Activated naive CD4-positive, alpha-beta T cell (primary cell): ENCODE measurements at places on chromosomes 2 and 18.

GRCh38 chr18:59149007-59149406 lies 9.3 kb downstream of the SEC11C start:
- DNase-seq = no peak

GRCh38 chr18:49371786-49372185 lies 88.7 kb downstream of the DYM start:
- DNase-seq = no peak

DNA sequence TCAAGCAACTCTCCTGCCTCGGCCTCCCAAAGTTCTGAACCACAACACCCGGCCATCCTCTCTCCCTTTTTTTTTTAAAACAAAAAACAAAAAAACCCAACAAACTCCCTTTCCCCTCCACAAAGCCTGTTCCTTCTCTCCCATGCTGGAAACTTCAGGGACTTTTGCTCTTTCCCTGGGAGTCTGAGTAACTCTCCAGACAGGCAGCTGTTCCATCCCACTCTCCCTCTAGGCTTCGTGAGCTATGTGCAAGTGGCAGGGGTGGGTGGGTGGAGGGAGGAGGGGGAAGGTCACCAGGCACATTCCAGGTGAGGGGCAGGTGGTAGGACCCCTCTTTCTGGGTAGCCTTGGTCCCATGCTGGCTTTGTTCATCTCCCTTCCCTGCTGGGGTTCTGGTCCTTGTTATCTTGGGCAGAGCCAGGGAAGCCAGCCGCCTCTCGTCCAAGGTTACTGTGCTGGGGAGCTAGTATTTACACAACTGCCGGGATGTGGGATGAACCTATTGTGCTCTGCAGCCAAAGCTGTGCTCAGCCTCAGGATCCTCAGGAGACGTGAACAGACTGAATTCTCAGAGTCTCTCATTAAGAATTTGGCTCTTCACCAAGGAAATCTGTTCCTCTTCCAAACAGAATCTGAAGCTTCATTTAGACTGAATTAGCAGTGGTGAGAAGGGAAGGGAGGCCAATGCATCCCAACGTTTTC lies 106.9 kb downstream of the LIPG start:
- DNase-seq = no peak

- no peak for DNase-seq
Measured at GRCh38 chr2:11405599-11406266, 60.2 kb downstream of the E2F6 start.

DNA sequence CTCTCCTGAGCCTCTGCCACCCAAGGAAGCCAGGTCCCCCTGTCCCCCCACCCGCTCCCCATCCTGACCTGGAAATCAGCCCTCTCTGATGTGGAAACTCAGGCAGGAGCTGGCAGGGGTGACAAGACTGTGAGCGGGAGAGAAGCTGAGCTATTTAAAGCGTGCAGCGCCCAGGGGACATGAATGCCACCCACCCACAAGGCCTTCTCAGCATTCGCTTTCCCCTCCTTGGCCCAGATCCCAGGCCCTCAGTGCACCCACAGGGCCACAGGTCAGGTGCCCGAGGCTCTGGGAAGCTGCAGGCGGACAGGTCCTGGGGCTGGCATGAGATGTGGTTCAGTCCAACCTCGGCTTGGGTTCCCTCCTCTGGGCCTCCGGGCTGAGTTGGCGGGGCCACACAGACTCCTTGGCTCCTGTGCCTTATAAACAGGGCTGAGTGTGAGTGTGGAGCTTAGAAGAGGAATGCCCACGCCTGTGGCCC lies 168.3 kb downstream of the SMAD7 start:
- no peak for DNase-seq

DNA sequence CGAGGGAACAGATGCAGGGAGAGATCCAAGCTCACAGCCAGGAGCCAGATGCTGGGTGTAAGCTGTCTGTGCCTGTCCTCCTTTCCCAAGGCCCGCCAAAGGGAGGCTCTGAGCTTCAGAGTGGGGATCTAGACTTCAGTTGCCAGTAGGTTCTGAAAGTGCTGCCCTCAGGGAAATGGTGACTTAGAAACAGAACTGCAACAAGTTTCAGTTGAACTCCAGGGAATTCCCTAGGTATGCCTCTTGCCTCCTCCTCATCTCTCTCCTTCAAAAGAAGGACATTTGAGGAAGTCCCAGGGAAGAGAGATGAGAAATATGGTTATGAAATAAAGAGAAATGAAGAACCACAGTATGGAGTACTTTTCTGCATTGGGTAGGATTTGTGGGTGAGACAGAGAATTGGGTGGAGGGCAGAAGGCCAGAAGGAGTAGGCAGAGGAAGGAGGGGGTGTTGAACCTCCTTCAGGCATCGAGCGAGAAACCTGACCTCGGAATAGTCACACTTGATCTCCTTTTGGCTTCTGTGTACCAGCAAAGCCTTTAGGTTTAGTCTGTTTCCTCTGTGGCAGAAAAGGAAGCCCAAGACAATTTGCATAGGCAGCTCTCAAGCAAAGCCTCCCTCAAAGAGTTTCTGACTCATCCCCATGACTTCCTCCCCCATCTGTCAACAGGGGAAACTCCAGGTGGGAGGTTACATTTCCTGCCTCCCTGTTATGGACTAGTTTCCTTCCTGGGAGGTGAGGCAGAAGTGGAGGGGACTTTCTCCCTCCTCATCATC lies 45.7 kb downstream of the QPCT start:
- DNase-seq = no peak

GRCh38 chr2:200810252-200810997 lies 1.3 kb upstream of the BZW1 start:
- DNase-seq = no peak

DNA sequence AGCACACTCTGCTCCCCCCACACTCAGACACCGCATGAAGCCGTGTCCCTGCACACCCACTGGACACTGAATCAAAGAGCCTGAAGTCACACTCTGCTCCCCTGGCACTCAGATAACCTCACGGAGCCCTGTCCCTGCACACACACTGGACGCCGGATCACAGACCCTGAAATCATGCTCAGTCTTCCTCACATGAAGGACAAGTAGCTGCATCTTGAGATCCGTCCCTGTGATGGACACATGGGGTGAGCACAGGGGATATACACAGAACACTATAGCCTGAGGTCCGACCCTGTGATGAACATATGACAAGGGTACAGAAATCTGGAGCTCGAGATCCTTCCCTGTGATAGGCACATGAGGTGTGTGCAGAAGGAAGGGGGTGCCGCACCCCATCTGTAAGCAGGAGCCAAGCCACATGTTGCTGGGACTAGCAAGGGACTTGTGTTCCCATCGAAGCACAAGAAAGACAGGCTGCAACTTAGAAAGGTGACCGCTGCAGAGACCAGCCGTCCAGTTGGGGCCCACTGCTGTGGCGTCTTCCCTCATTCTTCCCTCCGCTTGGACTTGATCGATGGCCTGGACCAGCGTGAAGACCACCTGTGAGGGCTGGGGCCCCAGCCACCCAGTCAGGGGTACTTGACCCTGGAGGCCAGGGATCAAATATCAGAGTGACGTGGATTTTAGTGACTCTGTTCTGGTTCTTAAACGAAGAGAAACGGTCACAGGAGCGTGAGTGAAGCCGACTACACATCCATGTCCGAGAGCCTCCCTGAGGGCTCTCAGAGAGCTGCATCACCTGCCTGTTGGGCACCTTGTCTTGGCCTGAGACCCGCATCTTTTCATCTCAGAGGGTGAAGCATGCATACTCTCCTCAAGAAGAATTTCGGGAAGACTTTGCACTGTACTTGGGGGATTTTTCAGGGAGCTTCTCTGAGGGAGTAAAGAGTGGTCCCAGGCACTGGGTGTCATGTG lies 391.7 kb upstream of the SALL3 start:
- no peak for DNase-seq

DNA sequence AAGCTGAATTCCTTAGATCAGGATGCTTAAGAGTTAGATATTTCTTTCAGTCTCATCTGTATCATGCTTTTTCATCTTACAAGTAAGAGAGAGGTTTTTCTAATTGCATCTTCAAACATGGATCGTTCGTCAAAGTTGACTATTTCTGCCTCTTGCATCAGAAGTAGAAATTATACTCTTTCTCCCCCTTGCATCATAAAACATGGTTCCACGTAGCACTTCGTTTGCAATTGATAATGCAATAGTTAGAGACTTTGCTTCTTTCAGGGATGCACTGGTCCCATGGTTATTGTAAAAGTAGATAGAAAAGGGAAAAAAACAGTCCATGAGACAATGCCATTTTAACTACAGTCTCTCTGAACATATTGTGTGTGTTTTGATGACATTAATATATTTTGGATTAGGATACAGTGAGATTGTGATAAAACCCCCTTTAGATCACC lies 75.1 kb upstream of the PARD3B start:
- DNase-seq = no peak

GRCh38 chr18:7338846-7339245 lies 108.0 kb downstream of the LRRC30 start:
- no peak for DNase-seq

DNA sequence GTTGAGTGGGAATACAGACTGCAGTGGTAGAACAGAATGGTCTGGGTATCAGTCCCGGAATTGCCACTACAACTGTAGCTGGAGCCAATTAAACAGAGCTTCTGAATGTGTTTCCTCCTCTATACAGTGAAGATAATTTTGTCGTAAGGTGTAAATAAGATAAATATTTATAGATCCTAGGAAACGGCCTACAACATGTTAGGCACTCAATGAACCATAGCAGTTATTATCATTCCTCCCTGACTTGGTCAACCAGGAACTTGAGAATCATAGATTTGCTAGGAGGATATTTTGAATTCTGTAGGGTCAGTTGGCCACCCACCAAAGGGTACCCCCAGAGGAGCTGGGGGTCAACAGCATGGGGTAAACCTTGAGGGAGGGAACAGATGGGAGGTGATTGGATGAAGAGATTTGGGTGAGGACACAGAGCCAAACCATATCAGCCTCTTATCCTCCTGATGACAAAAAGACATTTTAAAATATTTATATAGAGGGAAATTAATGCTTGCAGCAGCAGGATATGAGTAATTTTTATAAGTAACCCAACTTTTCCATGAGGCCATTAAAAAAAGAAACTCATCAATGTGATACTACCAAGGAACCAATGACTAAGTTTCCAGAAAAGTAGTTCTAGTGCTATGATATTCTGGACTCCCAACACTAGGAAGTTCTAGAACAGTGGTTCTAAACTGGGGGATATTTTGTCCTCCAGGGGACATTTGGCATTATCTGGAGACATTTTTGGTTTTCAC lies 4.0 kb downstream of the DHRS9 start:
- no peak for DNase-seq

- DNase-seq = no peak
Measured at GRCh38 chr2:23452853-23453420, 68.0 kb downstream of the KLHL29 start.

- DNase-seq = no peak
Measured at GRCh38 chr2:239557516-239557915, 156.7 kb upstream of the HDAC4 start.
